ENCODE measurements at places on chromosomes 16 and 17.

DNA sequence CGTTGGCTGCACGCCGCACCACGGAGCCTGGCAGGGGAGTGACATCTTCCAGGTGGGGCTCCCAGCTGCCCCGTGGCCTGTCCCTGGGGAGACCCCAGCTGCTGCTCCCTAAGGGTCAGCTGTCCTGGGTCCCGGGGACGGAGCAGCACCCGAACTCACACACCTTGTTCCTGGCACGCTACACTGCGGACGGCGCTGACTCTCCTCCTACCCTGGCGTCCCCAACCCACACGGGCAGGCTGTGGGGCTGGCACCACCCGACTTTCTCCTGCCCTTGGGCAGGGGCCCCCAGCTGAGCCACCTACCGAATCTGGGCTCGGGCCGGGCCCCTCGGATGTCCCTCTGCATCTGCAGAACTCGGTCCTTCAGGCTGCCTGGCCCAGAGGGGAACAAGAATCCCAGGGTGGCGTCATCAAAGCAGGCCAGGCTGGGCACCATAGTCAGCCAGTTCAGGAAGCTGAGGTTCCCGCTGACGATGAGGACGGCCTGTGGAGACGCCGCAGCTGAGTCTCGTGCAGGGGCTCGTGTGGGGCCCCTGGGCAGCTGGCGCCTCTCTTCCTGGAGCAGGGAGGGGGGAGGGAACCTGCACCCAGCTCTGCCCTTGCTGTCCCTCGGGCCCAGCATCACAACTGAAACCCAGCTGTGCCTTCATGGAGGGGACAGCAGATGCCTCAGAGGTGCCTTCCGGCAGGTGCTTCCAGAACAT is 70.5 kb upstream of the GNG13 start:
- no peak for DNase-seq

GRCh38 chr17:50807675-50808074 is 27.7 kb upstream of the WFIKKN2 start:
- no peak for DNase-seq

GRCh38 chr17:17119533-17119932 is 77.3 kb downstream of the MPRIP start:
- DNase-seq, result peak; percentile 66

DNA sequence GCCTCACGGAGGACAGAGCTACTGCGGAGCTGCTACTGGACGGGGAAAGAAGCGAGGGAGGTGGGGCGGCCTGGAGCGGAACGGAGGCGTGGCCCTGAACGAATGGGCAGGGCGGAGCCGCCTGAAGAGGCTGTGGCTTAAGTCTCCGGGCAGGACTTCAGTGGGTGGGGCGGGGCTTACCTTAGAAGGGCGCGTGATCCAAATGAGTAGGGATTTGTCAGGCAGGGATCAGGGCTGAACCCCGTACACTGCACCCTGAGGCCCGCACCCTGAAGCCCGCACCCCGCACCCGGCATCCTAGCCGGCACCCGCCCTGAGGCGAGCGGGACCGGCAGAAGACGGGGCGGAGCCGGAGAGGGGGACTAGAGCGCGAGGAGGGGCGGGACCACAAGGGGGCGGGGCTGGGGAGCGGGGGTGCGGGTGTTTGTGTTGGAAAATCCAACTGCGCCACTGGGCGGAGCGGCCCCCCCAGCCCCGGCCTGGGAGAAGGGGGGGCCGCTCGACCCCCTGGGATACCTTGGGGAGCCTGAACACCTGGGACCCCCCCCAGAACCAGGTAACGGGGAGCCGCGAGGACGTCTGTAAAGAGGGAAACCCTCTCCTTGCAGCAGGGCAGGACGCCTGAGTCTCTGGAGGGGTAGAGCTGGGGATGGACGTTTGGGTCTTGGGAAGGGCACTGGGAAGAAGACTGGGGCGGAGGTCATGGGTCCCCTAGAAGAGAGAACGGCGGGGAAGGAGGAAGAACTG is at the start of gene KDM6B:
KDM6B (plus strand) TSS at position 423 of the 747 bp plus-strand sequence. CDS start 11,338 bp downstream, outside the sequence.
- DNase-seq, result peak; percentile 83

GRCh38 chr17:75808905-75809621 is 24.5 kb downstream of the UNK start:
- DNase-seq, result no peak

- no peak for DNase-seq
These were observed 154.5 kb downstream of the AATF start for GRCh38 chr17:37103231-37103630.
